ENCODE measurements at places on chromosomes 4 and X.

DNA sequence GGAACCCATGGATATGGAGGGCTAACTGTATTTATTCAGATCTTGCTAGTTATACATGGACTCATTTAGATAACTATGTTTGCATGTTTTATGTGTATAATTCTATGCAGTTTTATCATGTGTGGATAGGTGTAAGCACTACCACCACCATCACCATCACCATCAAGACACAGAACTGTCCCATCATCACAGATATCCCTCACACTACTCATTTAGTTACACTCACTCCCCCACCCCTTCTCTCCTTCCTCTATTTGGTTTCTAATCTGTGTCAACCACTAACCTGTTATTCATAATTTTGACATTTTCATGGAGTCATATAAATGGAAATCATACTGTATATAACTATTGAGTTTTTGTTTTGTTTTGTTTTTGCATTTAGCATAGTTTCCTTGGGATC is 43.7 kb downstream of the STAG2 start:
- no peak for DNase-seq

DNA sequence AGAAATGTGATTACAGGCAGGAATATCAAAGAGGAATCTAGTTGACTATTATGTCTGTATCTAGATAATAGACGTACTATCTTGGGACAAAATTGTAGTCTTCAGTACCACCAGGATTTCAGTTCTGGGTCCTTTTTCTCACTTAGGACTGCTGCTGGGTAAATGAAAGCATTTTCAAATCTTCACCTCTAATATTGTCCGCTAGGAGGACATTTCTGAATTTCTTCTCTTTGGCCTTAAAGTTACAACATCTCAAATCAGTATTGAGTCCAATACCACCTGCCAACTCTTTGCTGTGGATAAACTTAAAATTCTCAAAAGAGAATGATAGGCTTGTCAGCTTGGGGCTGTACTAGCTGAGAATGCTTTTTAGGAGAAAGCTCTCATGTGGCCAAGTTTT is 6.0 kb downstream of the FGF16 start:
- DNase-seq, result no peak

GRCh38 chr4:140253556-140254027 is 99.6 kb upstream of the MAML3 start:
- DNase-seq, result no peak

DNA sequence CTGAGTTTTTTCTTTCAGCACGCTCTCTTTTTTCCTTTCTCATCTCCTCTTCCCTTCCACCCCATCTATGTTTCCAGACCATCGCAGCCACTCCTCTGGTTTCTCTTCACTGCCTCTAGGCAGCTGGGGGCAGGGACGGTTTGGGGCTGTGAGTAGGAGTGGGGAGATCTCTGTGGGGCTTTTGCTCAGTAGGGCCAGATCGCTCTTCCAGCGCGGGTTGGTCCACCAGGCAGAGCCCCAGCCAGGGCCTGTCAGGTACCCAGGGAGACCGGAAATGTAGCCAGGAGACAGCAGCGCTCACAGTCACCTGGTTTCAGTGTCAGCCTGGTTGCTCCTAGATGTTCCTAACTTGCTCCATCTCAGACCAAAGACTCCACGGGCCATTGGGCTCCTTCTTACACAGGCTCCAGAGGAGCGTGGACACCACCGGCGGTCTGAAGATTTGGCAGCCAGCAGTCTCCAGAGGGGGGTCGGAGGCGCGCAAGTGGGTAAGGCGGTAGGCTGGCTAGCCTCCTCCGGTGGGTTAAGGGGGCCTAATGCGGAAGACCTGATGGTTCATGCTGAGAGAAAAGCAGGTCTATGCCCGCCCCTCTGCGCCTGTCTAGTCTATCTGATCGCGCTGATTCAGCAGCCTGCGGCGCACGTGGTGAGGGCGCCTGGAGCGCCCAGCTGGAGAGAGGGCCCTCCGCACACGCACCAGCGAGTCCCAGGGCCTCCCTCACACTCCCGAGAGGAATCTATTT is 1.8 kb downstream of the FGF5 start:
- DNase-seq, result no peak

GRCh38 chr4:77269505-77269904 is 112.5 kb downstream of the CCNG2 start:
- DNase-seq, result no peak

DNA sequence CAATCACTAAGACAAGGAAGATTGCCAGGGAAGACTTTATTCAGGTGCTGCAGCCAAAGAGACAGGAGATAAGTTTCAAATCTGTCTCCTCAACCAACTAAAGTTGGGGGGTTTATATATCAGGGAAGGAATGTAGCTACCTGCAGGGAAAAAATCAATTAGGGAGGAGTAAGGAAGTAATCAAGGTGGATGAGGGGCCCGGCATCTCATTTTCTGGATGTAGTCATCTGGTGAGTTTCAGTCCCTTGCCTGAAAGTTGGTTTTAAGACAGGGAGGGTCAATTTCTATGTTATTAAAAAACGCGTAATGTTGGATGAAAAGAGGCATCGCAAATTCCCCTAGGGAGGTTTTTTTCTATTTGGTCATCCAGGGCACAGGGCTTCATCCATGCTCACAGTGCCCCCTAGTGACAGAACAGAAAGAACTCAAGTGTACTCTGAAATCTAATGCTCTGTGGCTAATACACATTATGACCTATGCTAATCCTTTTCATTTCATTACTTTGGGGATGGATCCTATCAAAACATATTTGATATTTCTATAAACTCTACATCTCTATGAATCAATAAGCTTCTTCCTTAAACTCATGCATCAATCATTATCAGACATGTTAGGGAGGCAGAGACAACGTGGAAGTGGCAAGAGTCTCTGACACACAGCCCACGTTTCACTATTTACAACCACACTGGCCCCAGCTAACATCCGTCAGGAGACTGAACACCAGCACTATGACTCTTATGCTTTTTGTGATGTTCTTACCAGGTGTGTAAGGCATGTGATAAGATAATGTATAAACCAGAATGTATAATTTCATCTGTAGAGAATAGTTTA is 1577.0 kb upstream of the TENM3 start:
- DNase-seq, result no peak

GRCh38 chr4:138689187-138689586 is 326.4 kb upstream of the NOCT start:
- DNase-seq, result no peak

- no peak for DNase-seq
These were observed 13.8 kb downstream of the SLC25A5 start for GRCh38 chrX:119482041-119482440.

DNA sequence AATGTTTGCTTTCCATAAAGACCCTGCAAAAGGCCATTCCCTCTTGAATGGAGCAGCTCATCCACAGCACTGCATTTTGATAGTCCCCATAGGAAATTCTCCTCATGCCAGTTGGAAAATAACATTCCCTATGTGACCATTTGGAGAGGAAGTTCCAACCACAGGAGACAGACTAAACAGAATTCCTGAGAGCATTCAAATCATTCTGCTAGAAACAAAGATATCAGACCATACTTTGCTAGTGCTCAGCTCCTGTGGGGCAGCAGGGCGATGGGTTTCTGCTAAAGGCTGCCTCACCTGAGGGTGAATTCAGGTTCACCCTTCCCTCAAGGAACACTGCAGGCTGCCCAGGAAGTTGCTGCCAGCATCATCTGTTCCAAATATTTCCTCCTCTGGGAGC is 58.8 kb downstream of the LNX1 start:
- DNase-seq, result no peak

DNA sequence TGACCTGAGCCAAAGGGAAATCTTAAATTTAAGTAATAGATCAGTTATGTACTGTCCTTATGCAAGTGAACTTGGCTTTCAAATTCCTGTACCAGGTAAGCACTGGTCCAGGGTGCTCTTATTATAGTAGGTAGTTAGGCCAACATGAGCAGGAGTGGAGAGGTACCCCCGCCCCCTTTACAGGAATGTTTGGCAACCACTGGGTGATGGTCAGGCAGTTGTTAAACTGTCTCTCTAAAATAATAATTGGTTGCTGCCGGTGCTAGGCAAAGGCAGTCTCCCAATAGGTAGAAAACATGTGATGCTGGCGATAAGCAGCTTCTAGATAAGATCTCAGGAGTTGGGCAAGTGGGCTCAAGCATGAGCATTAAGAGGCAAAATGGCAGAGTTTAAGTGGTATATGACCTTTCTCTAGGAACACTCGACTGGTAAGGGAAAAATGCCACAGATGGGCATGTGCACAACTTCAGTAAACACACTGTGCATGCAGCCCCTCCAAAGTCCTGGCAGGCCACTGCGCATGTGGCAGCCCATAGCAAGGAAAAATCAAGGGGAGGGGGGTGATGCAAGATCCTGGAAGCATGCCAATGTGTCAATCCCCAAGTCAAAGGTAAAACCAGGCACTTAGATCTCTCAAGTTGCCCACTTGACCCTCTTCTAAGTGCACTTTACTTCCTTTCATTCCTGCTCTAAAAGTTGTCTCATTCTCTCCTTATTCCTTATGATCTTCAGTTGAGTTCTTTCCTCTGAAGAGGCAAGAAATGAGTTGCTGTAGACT is 1239.7 kb downstream of the C4orf33 start:
- DNase-seq, result no peak
